ENCODE measurements at places on chromosomes 2 and 18. TPM values are rescaled to one million over a fixed set of nuclear protein-coding genes. Genes with fewer than 3 reads are reported as not detected.

The SETBP1 gene
- total RNA-seq = 17.3 TPM

The CYP1B1 gene
- 6.8 TPM for total RNA-seq

The MDH1B gene
- total RNA-seq = 0.65 TPM

The CCDC138 gene
- total RNA-seq = 16.0 TPM

The IL36B gene
- not detected for total RNA-seq

The LHCGR gene
- not detected for total RNA-seq

The TMEM17 gene
- 0.42 TPM for total RNA-seq

The SPP2 gene
- total RNA-seq = not detected

The LYPD6 gene
- total RNA-seq = not detected

The RESP18 gene
- total RNA-seq = not detected

The ZSWIM2 gene
- not detected for total RNA-seq
